Placental pericyte (primary cell): ENCODE measurements at places on chromosomes 13 and 19. TPM values are rescaled to one million over a fixed set of nuclear protein-coding genes. Genes with fewer than 3 reads are reported as not detected.

The NKPD1 gene
- total RNA-seq = under 0.01 and 0.29 TPM in 2 replicates

The CLEC4G gene
- total RNA-seq = not detected in 2 replicates

The OR7C1 gene
- total RNA-seq = not detected in 2 replicates

The LAIR1 gene
- not detected in 2 replicates for total RNA-seq

The CBARP gene
- 5.7 and 6.8 TPM in 2 replicates for total RNA-seq

The CYP2F1 gene
- total RNA-seq = not detected in 2 replicates

The S1PR4 gene
- not detected in 2 replicates for total RNA-seq

The OR7D2 gene
- total RNA-seq = not detected in 2 replicates

The PPM1N gene
- 0.43 and 1.5 TPM in 2 replicates for total RNA-seq

The NTN5 gene
- total RNA-seq = not detected in 2 replicates
